ENCODE measurements at places on chromosomes 2 and 18.

DNA sequence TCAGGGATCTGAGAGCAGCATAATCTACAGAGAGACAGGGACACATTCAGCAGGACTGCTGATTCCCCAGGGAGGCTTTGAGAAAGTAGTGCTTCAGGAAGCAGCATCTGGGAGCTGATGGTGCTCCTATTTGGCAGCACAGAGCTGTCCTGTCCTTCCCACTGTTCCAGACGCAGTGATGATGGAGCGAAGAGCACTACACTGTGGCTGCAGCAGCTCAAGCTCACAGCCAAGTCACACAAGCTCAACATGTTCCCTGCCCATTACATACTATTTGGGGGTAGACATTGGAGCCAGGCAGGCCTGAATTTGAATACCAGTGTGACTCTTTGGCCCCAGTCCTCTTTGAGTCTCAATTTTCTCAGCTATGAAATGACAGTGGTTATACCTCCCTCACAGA is 15.2 kb upstream of the GALM start:
- no peak for DNase-seq

DNA sequence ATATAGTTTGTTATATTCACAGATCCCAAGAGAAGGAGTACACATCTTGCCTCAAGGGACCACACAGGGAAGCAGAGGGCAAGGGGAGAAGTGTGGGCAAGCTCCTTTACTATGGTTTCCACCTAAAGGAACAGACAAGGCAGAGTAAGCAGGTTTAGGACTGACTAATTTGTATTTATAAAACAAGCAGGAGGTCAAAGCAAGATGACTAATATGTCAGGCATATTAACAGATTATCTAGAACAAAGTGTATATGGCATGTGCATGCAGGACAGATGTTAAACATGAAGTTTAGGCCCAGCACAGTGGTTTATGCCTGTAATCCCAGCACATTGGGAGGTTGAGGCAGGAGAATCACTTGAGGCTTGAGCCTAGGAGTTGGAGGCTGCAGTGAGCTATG is 3.7 kb upstream of the LRP2 start:
- no peak for DNase-seq

GRCh38 chr2:111209045-111209514 is 88.4 kb downstream of the BCL2L11 start:
- DNase-seq: peak; percentile 67

DNA sequence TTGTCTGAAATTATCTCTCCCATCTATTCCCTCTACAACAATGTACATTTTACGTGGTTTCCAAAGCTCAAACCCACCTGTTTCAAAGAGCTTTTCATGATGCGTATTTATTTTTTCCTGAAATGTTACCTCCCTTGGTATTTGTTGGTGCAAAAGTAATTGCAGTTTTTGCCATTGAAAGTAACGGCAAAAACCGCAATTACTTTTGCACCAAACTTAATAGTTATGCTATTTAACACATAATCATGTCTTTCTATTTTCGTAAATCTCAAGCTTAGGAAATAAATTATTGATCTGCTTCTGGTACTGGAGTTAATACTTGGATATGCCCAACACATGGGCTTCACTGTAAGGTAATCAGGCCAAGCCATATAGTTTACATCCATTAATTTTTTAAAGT is 85.2 kb downstream of the SUCLG1 start:
- DNase-seq: no peak

DNA sequence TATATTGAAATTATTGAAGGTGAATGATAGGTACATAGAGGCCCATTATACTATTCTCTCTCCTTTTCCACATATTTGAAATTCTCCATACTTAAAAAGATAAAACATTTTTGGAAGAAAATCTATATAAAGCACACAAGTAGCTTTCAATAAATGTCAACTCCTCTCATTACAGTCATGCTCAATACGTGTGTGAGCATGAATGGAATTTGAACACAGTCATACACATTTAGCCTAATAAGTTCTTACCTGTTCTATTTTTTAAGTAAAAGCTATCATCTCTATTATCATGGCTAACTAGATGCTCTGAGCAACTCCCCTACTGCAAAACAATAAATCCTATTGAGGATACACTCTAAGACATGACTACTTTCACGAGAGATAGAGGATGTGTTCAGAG is 41.9 kb upstream of the SPATS2L start:
- no peak for DNase-seq

DNA sequence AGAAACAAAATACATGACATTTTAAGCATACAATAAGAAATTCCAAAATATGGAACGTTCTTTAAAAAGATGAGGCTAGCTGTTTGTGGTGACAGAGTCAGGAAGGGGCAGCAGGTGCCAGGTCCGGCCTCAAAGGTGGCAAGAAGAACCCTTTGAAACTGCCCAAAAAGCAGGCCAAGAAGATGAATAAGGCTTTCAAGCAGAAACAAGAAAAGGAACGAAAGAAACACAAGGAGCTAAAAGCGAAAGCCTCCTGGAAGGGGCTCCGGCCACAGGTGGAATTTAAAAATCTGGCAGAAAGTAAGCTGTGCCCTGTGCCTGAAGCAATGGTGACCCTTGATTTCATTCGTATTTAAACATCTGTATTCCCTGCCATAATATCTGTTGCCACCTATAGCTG is 5.5 kb downstream of the WDR33 start:
- no peak for DNase-seq

DNA sequence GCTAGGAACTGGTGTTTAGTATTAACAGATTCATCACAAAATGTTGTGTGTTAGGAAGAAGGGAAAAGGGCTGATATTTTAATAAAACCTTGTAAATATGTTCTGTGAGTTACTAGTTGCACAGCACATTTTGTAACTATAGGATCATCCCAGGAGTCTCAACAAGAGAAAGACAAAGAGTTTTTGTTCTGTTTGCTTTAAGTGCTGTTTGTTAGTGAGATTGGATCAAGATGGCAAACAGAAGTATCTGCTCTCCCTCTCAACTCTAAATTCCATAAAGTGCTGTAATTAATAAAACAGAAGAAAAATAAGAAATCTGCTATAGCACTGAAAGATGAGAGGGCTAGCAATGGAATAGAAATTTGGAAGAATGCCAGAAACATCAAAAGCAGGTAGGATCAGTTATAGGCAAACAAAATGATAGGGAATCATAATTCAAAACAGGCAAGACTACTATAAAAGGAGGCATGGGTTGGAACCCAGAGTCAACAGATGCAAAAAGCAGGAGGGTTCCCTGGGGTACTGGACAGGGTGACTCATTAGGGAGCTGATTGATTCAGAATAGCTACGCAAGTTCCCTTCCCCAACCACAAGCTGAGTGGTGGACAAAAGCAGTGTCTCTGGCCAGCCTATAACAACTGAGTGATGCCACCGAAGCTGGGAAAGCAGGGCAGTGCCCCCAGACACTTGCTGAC is 75.8 kb downstream of the DYNC1I2 start:
- no peak for DNase-seq

- no peak for DNase-seq
These were observed 37.2 kb downstream of the SOX11 start for GRCh38 chr2:5729416-5729815.

DNA sequence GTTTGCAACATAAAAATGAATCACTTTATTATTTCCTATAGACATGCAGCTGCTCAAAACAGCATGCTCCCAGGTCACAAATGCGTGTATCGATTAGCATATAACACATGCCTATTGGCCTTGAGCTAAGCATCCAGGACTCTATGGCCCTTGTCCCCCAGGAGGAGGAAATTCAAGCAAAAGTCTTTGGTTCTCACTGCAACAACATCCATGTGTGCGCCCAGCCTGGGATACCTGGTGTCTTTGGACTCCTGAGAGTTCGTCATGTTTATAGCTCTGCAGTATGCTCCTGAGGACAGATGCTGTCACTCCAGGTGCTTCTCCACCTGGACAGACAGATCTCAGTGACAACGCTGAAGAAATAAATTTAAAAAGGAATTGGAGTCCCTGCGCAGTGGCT is 284.6 kb downstream of the PHLPP1 start:
- DNase-seq: no peak

GRCh38 chr2:146624430-146625160 is 1220.2 kb upstream of the ACVR2A start:
- no peak for DNase-seq

DNA sequence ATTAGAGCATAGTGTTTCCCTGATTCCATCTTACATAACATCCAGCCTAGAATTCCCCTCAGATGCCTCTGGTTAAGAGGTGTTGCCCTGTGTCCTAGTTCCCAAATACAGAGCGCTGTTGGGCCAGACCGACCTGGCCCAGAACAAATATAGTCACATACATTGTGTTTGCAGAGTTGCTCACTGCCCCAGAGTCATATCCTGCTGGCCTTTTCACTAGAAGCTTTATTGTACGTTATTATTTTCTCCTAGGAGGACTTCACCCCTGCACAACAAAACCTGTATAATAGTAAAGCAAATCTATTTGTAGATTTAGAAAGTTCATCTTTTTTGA is 11.1 kb upstream of the MAP4K3 start:
- no peak for DNase-seq
